ENCODE measurements at places on chromosomes 3 and 15.

DNA sequence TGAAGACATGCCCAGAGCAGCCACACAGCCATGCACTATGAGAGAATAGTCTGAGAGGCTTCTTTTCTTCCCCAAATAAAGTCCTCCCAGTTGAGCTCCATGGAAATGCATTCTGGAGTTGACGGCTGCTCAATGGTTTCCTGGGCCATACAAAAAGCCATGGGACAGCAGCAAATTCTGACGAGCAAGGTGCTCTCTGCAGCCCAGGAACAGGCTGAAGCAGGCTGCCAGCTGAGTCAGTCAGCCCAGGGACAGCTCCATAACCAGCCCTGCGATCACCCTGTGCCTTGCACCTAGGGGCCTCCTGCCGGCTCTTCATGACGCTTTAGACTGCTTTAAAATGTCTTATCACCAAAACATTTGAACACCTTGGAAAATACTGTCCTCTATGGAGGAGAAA, 256.3 kb upstream of the CHRNA7 start:
- no peak overlapping the region for H3K27ac ChIP-seq
- H3K4me1 ChIP-seq, result no peaks in the 10 kb centered on the region
- H3K27me3 ChIP-seq, result no peaks in the 10 kb centered on the region

DNA sequence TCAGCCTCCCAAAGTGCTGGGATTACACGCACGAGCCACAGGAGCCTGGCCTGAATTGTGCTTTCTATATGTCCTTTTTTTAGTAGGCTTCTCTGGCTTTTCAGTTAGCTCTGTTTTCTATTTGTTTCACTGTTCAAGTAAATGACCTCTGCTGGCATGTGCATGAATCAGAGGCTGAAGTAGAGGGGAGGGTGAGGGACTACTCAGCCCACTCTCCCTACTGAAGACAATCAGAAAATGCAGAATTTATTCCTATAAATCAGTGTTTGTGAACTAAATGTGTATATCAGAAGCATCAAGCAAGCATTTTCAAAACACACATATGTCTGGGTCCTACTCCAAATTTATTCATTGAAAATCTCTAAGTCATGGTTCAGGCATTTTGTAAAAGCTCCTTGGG, 45.0 kb downstream of the ZMAT3 start:
- H3K27ac ChIP-seq, result no peak overlapping the region
- no peaks in the 10 kb centered on the region for H3K27me3 ChIP-seq
- H3K4me1 ChIP-seq, result peaks cover 7% of the 10 kb centered on the region
- peaks cover 20% of the 10 kb centered on the region for H3K36me3 ChIP-seq
- no peak overlapping the region for H3K4me3 ChIP-seq
- no peak for DNase-seq

GRCh38 chr15:53197426-53197839, 407.3 kb upstream of the ONECUT1 start:
- H3K27me3 ChIP-seq, result peaks cover 2% of the 10 kb centered on the region
- no peak overlapping the region for H3K4me3 ChIP-seq
- H3K4me1 ChIP-seq, result peaks cover 3% of the 10 kb centered on the region
- no peaks in the 10 kb centered on the region for H3K36me3 ChIP-seq
- DNase-seq, result peak; percentile 45

DNA sequence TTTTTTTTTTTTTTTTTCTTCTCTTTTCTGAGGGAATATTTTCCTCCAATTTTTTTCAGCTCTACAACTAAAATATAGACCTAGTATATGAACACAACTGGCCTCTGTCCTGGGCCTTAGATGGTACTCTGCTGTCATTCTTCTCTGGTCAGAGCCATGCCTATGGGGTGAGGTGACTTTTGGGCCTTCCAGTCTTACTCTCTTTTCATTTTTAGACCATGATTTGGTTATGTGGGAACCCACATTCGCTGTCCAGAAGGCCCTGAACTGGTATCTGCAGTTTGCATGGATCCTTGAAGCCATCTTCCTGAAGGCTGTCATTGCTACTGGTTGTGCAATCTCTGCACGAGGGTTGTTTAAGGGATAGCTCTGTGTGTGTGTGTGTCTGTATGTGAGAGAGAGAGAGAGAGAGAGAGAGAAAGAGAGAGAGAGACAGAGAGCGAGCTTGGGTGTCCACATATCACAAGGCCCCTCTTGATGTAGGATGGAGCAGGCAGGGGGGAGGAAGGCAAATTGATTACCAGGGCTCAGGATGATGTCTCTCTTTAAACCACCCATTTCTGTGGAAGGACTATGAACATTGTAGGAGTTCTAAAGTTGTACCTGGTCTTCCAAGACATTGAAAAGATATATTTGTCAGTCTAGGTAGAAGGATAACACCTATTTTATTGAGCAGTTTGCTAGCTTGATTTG, 6.9 kb downstream of the TGFBR2 start:
- peak overlapping the region; percentile 88 for H3K27ac ChIP-seq
- no peaks in the 10 kb centered on the region for H3K27me3 ChIP-seq
- peaks cover 64% of the 10 kb centered on the region for H3K36me3 ChIP-seq

GRCh38 chr3:72255791-72256559, 471.0 kb upstream of the PROK2 start:
- peaks cover 18% of the 10 kb centered on the region for H3K4me1 ChIP-seq
- H3K27ac ChIP-seq, result no peak overlapping the region
- no peak overlapping the region for H3K4me3 ChIP-seq
- DNase-seq, result peak; percentile 20

DNA sequence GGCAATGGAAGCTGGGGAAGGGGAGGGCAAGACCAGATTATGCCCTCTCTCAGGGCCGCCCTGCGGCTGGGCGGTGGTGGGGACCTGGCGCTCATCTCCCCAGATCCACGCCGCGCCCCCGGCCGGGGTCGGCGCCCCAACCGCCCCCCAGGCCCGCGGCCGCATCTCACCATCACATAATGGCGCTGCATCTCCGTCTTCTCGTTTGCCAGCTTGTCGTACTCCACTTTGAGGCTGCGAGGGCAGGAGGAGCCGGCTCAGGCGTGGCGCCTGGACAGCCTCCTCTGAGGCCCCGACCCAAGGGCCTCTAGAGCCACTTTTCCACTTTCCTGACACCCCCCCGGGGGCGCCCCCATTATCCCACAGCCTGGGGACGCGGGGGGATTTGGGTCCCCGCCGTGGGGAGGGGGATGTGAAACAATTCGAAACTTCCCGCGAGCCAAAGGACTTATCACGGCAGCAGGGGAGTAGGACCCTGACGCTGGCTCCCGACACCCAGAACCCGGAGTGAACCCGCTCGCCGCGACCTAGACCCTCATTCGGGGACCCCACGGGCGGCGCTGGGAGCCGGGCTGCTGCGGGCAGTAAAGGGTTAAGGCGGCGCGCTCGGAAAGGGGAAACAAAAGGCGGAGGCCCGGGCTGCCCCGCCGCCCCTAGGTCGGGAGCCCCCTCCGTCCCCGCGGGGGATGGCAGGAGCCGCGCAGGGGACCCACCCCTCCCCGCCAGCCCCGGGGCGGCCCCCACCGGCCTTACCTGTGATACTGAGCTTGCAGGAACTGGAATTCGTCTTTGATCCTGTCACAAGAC, 2.1 kb downstream of the TLE3 start:
- H3K4me3 ChIP-seq, result peak overlapping the region; percentile 98
- H3K36me3 ChIP-seq, result peaks cover 49% of the 10 kb centered on the region
- H3K4me1 ChIP-seq, result peaks cover 68% of the 10 kb centered on the region
- H3K27ac ChIP-seq, result peak overlapping the region; percentile 91
- peak; percentile 28 for DNase-seq

DNA sequence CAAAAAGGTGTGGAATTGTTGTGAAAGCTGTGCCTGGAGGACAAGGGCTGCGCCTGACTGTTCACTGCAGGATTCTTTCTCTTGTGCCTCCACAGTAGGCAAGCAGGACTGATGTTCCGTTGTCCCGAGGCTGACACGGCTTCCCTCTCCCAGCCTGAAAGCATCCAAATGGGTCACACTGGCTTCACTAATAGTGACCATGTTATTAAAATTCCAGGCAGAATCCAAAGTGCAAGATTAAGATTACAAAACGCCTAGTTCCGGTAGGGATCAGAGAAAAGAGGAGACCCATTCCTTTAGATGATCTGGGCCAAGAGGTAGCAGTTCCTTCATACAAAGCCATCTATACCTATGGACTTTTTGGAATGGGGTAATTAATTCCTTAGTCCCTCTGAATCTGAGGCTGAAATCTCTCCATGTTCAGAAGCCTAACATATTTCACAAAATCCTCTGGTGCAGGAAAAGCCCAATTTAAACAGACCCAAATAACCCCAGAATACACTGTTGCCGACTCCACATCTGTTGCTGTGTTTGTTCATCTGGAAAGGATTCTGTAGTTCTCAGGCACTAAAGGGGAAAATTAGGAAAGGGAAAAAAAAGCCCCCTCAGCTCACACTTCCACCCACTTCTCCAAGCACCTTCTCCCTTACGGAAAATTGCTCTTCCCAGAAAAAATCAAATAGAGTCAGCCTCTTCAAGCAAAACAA, 145.9 kb downstream of the RORA start:
- no peaks in the 10 kb centered on the region for H3K36me3 ChIP-seq
- peaks cover 5% of the 10 kb centered on the region for H3K4me1 ChIP-seq
- H3K4me3 ChIP-seq, result no peak overlapping the region
- no peak for DNase-seq
- H3K27ac ChIP-seq, result no peak overlapping the region

- peaks cover 60% of the 10 kb centered on the region for H3K36me3 ChIP-seq
- peaks cover 43% of the 10 kb centered on the region for H3K4me1 ChIP-seq
- no peak for DNase-seq
- H3K4me3 ChIP-seq, result peak overlapping the region; percentile 35
- no peaks in the 10 kb centered on the region for H3K27me3 ChIP-seq
These were observed 147.0 kb upstream of the LRRFIP2 start for GRCh38 chr3:37321377-37321781.

DNA sequence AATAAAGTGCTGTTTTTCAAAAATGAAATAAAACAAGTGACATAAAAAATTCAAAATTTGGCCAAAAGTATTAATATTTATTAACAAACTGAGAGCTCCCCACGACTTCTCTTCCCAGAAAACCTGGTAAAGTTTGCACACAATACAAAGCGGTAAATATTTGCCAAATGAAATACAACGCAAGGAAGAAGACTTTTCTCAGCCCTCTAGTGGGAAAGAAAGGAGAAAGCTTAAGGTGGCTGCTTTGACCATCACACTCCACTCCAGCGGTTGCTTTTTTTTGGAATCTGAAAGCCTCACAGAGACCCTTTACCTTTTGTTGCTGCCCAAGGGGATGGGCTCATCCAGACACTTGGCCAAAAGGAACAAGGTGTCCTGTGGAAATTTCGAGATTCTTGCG, 1.1 kb upstream of the GK5 start:
- H3K4me1 ChIP-seq, result peaks cover 22% of the 10 kb centered on the region
- H3K4me3 ChIP-seq, result peak overlapping the region; percentile 56
- peaks cover 2% of the 10 kb centered on the region for H3K36me3 ChIP-seq
- H3K27me3 ChIP-seq, result no peaks in the 10 kb centered on the region
- no peak overlapping the region for H3K27ac ChIP-seq
- no peak for DNase-seq

DNA sequence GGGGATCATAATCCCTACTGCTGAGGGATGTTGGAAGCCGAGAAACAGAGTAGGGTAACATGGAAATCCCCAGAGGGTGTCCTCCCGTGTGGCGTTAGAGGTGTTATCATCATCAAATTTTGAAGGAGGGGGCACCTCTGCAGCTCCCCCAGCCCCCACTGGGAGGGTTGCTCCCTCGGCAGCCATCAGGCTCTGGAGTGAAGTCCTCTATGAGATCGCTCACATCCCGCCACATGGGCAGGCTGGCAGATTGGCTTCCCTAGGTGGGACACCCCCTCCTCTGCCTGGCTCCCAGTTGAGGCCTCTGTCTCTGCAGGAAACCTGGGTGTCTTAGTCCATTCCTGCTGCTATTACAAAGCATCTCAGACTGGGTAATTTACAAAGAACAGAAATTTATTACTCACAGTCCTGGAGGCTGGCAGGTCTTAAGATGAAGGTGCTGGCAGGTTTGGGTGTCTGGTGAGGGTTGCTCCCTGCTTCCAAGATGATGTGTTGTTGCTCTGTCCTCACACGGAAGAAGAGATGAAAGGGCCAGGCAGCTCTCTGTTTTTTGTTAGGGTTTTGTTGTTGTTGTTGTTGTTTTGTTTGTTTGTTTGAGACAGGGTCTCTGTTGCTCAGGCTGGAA, 120.5 kb downstream of the NUP210 start:
- H3K4me1 ChIP-seq, result peaks cover 11% of the 10 kb centered on the region
- no peak overlapping the region for H3K4me3 ChIP-seq
- no peak for DNase-seq
- H3K27me3 ChIP-seq, result peaks cover 23% of the 10 kb centered on the region
